Mucosa of gallbladder (tissue), 1 donor: ENCODE measurements at places on chromosomes 1 and 21.

DNA sequence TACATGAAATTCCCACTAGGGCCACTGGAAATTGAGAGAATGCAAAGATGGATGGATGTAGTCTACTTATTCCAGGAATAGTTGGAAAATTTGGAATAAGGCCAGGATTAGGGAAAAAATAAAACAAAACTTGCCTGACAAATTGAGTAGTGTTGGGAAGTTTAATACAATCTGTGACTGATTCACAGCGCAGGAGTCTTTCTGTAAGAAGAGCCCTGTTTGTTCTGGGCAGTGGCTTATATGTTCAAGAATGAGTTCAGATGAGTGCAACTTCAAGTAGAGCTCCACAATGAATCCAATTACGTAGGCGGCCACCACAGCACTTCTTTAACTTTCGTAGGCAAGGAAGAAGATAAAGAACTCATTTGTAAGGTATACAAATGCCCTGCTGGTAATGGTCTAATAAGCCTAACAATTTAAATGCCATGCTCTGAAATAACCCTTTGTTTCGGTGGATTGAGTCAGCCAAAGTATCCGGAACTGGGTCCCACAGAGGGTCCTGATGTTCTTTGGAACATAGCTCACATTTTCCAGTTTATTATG is 47.1 kb upstream of the KCNE1 start:
- DNase-seq, result no peak

DNA sequence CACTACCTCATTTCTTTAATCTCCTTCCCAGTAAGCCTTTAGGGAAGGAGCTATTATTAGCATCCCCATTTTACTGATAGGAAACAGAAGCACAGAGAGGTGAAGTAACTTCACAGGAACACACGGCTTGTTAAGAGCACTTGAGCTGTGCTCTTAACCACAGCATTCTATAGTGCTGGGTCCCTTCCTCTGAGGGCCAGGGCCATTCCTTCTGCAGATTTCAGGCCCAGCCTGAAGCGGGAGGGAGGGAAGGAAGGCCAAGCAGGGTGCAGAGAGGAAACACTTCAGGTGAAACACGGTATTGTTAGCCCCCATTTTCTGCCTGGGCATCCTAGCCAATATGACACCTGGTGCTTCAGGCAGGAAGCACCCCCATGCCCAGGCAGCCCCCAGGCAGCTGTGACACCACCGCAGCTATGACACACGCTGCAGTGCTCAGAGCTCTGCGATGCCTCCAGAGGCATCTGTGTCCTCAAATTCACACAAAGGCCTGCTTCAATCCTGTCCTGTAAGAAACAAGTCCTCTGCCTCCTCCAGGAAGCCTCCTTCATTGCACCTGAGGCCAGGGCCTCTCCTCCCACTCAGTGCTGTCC is 4.5 kb upstream of the EXTL1 start:
- DNase-seq, result no peak

GRCh38 chr1:156119503-156120209 is 5.1 kb downstream of the LMNA start:
- DNase-seq, result no peak

DNA sequence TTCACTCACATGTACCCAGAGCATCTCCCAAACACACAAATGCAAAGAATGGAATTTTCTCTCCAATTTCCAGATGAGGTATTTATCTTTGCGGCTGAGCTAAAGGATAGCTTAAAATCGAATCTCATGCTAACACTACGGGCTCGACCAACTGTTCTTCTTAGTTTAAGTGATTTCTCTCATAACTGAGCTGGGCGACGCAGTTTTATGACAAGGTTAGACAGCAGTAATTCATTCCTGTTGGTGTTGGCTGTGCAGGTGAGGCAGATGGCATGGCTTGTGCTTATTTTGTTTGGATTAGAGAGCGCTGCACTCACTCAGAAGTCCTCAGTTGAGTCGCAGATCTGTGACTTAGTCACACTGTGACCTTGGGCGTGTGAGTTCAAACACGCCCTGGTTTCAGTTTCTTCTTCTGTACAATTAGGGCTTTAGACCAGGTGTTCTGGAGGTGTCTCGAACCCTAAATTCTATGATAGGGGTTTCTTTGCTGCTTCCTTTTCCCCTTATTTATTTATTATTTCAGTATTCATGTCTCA is 41.5 kb upstream of the MRPS6 start:
- DNase-seq, result no peak

GRCh38 chr1:234875953-234876855 is 252.4 kb downstream of the TOMM20 start:
- peak; percentile 69 for DNase-seq
